ENCODE measurements at places on chromosomes 5 and 9.

GRCh38 chr9:85508616-85509015 lies 233.1 kb downstream of the AGTPBP1 start:
- DNase-seq, result no peak

- no peak for DNase-seq
Observed at GRCh38 chr9:76445976-76446375, 13.0 kb upstream of the GCNT1 start.

- no peak for DNase-seq
Observed at GRCh38 chr5:152527358-152528052, 122.4 kb upstream of the NMUR2 start.

GRCh38 chr5:125317536-125317995 lies 571.1 kb upstream of the ZNF608 start:
- no peak for DNase-seq

DNA sequence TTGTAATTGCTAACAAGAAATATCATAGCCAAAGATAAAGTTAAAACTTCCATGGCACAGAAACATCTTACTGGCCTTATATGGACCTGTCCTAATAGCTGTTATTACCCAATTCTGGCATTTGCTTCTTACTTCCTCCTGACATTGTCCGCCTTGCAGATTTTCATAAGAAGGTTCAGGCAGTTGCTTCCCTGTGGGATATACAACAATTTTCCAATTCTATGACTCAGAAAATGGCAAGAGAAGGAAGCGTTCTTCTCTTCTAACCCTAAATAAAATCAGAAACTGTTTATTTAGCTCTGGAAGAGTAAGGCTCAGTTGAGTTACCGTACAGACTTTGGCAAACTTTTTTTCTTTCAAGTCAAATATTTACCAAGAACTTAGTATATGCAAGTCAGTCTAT lies 1.7 kb downstream of the PRKAA1 start:
- no peak for DNase-seq

DNA sequence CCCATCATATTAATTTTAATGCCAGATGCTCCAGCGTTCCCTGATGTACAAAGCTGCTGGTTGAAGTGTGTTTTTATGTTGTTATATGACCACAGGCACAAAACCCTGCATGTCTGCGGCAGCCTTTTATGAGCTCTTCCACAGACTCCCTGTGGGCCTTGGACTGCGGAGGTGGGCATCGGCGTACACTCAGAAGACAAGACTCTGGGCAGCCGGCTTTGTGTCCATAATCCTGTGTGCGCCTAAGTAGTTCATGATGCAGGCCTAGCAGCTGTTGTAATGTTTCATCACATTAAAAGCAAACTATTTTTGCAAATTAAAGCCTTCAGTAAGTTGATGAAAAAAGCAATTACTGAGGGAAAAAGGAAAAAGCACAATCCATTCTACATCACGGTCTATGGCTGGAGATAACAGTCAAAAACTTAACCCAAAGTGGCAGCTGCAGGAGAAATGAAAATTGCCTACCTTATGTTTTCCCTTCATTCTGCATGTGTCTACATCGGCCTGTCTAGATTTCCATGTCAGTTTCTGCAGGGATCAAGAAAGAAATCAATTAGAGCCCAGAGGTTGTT lies 78.8 kb downstream of the SEMA6A start:
- no peak for DNase-seq

DNA sequence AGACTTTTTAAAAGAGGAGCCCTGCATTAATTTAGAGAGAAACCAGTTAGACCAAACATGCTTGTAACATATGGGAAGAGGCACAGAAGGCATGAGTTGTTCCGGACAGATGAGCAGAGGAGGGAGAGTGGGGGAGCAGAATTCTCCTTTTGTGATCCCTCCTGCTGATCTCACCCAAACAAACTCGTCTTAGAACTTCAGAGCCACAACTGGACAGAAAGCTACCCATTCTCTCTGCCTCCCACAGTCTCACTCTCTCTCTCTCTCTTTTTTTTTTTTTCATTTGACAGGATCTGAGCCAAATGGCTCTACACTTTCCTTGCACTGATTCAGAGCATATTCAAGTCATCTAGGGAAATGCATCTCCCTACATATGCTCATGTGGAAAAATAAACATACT lies 196.0 kb upstream of the PAPPA start:
- DNase-seq, result no peak

DNA sequence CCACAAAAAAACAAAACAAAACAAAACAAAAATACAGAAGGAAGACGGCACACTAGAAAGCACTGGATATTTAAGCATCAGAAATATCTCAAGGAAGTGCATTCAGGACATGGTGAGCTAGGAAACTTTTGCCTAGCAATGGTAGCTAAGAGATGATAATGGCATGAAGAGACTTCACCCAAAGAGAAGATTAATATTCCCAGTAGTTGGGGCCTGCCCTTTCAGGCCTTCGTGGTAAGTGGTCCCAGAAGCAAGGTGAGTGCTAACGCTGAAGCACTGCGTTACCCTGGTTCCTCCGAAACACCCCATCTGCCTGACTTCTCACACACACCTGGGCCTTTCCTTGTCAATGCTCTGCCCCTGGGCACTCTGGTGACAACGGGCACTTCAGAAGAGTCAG lies 585.2 kb downstream of the RAB3C start:
- no peak for DNase-seq

DNA sequence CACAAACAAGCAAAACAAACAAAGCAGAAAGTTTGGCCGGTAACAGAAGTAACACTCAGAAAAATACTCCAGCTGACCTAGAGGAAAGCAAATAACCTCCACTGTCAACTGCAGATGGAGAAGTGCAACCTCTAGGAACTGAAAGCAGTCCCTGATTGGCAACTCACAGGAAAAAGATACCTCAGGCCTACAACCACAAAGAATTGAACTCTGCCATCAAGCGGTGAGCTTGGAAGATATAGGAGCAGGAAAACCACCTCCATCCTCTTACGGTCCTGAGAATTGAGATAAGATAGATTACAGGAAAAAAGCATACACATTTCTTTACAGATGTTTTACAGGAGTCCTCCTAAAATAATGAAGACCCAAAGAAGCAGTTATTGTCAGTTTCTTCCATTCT lies 184.5 kb downstream of the PDZD2 start:
- no peak for DNase-seq

DNA sequence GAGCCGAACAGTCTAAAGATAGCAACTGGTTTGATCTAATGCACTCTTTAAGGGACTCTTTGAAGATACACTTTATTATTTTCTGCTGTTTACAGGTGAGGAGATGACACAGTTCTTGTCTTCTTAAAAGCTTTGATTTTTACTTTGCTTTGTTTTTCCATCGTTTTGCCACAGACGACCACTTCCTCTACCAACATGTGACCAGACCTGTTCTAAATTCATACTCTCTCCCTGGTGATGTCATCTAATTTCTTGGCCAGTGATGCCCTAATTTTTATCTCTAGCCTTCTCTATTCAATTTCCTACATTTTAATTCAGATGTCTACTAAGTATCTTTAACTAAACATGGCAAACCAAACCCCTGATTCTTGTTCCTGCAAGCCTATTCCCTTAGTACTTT lies 583.4 kb upstream of the ITGA1 start:
- DNase-seq, result no peak

- DNase-seq, result no peak
Observed at GRCh38 chr5:60448600-60448999, 251.4 kb downstream of the DEPDC1B start.

- no peak for DNase-seq
Observed at GRCh38 chr5:161373345-161373707, 173.2 kb downstream of the GABRB2 start.

DNA sequence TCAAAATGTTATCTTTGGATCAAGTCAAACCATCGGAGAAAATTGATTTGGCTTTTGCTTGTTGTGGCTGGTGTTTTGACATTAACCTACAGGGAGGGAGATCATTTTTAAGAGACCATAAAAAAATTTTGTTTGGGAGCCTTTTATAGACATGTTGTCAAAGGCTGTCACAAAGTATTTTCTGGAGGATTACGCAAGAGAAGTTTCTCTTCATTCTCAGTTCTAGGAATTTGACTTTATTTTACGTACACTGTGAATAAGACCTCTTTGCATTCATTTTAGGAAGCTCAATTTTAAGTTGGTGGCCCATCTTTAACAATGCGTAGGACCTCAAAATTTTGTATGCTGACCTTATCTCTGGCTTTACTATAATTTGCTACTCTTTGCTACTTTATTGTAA lies 50.2 kb upstream of the SLC44A1 start:
- no peak for DNase-seq

DNA sequence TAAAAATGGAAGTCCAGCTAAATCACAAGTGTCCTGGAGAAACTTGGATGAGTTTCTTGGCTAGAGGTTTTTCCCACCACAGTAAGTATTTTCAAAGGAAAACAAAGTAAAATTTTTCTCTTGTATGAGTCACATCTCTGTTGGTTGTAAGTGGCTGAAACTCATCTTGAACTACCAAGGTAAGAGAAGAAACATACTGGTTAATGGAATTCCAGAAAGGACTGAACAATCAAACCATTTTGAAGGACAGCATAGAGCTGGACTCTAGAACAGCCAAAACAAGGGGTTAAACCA lies 102.8 kb upstream of the CDKN2B start:
- DNase-seq, result no peak

GRCh38 chr9:107547303-107547702 lies 57.7 kb upstream of the KLF4 start:
- no peak for DNase-seq

DNA sequence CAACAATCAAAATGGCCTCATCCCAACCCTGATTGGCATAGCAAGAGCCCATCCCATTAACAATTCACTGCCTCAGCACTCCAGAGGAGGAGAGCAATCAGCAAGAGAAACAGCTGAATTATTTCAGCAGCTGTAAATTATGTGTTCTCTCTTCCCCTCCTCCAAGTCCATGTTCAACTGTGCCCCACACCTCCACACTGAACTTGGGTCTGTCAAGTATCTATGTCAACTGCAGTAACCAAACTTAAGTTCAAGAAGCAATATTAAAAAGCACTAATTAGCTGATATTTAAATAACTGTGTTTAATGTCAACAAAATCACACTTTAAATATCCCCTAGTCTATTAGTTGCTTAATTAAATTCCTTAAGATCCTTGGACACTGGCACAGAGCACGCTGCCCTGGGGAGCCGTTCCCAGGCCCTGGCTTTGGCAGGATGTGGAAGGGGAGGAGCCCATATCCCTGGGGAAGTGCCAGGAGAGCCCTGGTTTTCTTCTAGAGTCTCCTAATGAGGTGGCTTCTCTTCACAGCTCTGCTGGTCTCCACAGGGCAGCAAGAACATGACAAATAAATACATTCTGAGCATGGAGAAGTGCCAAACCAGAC lies 50.6 kb downstream of the SIL1 start:
- DNase-seq, result no peak

DNA sequence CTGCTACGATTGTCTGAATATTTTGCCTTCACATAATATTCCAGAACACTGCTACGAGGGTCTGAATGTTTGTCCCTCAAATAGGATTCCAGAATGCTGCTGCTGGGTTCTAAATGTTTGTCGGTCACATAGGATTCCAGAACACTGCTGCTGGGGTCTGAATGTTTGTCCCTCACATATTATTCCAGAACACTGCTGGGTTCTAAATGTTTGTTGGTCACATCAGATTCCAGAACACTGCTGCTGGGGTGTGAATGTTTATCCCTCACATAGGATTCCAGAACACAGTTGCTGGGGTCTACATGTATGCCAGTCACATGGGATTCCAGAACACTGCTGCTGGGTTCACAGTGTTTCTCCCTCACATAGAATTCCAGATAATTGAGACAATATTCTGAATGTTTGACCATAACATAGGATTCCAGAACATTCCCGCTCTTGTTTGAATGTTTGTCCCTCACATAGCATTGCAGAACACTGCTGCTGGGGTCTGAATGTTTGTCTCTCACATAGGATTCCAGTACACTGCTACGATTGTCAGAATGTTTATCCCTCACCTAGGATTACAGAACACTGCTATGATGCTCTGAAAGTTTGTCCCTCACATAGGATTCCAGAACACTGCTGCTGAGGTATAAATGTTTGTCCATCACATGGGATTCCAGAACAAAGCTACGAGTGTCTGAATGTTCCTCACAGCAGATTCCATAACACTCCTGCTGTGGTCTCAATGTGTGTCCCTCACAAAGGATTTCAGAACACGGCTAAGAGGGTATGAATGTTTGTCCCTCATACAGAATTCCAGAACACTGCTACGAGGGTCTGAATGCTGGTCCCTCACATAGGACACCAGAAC lies 201.8 kb downstream of the FOXD4L6 start:
- DNase-seq, result no peak

GRCh38 chr9:88791105-88791805 lies 200.0 kb upstream of the S1PR3 start:
- DNase-seq, result no peak

GRCh38 chr9:121478816-121479676 lies 20.6 kb downstream of the GGTA1 start:
- no peak for DNase-seq

DNA sequence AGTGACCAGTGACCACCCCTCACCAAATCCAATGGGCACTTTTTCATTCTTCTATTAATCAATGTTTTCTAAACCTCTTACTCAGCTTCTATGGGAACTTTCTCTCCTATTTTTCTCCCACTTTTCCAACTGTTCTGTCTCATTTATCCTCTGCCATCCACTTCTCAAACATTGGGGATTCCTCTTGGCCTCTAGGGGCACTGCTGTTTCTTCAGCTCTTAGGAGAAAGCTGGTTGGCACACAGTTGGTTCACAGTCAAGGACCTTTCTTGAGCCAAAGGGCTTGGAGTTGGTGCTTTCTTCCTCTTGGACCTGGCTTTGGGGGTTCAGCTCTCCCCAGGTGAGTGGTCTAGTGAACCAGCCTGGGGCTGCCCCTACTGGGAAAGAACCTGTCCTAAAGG lies 112.2 kb upstream of the LHFPL2 start:
- no peak for DNase-seq

DNA sequence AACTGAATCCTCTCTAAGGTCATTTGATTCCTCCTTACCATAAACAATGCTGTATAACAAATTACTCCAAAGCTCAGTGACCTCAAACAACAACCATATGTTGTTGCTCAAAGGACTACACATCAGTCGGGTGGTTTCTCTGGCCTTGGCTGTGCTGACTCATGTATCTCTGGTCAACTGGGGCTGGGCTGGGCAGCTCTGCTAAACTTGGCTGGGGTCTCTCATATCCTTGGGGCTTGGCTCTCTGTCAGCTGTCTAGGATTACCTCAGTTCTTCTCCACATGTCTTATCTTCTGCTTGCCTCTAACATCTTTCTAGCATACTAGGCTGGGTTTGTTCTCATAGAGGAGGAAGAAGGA lies 86.4 kb downstream of the GALNT10 start:
- no peak for DNase-seq

GRCh38 chr9:31325778-31326177 lies 1058.7 kb upstream of the ACO1 start:
- DNase-seq, result no peak

- DNase-seq, result no peak
Observed at GRCh38 chr5:154677921-154678320, 77.3 kb upstream of the LARP1 start.

DNA sequence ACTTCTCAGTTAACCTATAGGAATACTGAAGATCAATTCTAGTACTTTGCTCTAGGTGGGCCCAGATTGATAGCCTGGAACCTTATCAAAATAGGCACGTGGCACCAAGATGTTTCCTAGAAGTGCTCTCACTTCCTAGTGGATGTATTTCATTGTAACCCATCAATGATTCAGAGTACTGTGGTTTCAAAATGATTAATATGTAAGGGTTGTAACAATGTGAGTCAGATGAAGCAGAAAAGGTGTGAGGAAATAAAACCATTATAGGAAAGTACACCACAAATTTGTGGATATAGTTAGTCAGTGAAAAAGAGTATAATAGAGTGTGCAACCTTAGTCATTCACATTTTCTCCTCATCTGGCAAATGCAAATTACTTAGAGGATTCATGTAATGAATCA lies 177.3 kb upstream of the FST start:
- no peak for DNase-seq

- DNase-seq, result no peak
Observed at GRCh38 chr5:69367697-69368279, 1.5 kb downstream of the AK6 start.
